ENCODE measurements at places on chromosomes 16 and 17.

DNA sequence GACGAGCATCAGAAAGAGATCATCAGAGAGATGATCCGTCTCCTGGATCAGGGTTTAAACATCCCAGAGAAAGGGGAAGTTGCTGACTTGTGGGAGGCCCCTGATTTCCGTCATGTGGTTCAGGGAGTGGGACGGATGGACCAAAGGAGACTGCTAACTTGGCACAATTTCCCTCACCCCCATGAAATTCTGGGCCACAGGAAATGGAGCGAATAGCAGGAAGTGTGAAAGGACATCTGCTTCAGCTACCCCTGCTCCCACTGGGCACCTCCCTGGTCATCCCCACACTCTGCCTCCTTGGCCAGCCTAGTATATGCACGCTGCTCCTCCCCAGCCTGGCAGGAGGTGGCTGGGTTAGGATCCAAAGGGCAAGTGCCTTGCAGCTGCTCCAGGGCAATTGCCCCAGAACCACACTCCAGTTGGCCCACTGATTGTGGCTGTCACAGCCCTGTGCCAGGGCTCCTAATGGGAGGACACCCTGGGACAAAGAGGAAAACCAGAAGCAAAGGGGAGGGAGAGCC, 1.3 kb downstream of the ARRB2 start:
- no peak for DNase-seq

- no peak for DNase-seq
These were observed 23.0 kb downstream of the KCNJ16 start for GRCh38 chr17:70098030-70098429.

- no peak for DNase-seq
These were observed 699 bp downstream of the FAM222B start for GRCh38 chr17:28841901-28842281.

DNA sequence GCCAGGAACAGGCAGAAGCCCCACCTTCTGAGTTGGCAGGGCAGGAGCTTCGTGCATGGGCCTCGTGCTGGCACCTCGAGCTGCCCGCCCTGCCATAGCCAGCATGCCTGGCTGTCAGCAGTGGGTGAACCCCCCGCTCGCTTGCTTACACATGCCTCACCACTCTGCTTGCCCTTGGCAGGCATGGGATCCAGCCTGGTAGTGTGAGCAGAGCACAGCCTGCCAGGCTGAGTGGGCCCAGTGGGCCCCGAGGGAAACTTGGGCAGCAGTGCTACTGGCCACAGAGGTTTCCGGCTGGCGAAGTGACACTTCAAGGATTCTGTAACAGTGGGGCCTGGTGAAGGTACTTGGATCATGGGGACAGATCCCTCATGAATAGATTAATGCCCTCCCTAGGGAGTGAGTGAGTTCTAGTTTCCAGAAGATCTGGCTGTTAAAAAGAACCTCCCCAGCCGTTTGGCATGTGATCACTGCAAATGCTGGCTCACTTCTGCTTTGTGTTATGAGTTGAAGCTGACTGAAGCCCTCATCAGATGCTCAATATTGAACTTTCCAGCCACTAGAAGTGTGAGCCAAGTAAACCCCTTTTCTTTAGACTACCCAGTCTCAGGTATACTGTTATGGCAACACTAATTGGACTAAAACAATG, 114.7 kb downstream of the BCAS3 start:
- no peak for DNase-seq

GRCh38 chr16:89253548-89254287, 36.2 kb downstream of the ZNF778 start:
- no peak for DNase-seq

GRCh38 chr16:19242987-19243575, 42.5 kb upstream of the CLEC19A start:
- no peak for DNase-seq

GRCh38 chr16:61182391-61182790, 853.8 kb downstream of the CDH8 start:
- DNase-seq: no peak

DNA sequence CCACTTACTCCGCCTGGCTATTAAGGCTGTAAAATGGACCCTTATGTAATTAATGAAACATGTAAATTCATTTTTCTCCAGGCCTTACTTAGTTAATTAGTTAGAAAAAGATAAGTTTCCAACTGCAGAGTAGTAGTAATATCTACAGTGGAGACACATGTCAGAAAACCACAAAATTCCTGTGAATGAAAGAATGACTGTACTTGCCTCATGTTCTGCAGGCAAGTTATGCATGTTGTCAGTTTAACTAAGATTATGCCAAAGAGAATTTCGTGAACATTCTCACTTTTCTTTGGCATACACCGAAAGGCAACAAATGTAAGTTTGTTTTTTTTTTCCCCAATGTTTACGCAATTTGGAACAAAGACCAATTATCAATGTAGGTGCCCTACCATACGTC, 16.8 kb upstream of the CCL1 start:
- no peak for DNase-seq

- DNase-seq: no peak
These were observed 316.3 kb downstream of the CBLN1 start for GRCh38 chr16:48965386-48965785.

- DNase-seq: no peak
These were observed 99.7 kb downstream of the CBLN1 start for GRCh38 chr16:49181791-49182518.

- no peak for DNase-seq
These were observed 154.2 kb upstream of the GSE1 start for GRCh38 chr16:85458968-85459367.

- DNase-seq: no peak
These were observed 8.8 kb downstream of the RUNDC1 start for GRCh38 chr17:42989141-42989540.

GRCh38 chr16:22235839-22236745, 30.0 kb downstream of the EEF2K start:
- no peak for DNase-seq

- DNase-seq: peak; percentile 33
These were observed at the start of gene STAT5A for GRCh38 chr17:42287977-42288802. Gene STAT5A, plus strand, starts transcription at chr17:42288498. Its CDS starts 914 bp downstream, at chr17:42289412.

DNA sequence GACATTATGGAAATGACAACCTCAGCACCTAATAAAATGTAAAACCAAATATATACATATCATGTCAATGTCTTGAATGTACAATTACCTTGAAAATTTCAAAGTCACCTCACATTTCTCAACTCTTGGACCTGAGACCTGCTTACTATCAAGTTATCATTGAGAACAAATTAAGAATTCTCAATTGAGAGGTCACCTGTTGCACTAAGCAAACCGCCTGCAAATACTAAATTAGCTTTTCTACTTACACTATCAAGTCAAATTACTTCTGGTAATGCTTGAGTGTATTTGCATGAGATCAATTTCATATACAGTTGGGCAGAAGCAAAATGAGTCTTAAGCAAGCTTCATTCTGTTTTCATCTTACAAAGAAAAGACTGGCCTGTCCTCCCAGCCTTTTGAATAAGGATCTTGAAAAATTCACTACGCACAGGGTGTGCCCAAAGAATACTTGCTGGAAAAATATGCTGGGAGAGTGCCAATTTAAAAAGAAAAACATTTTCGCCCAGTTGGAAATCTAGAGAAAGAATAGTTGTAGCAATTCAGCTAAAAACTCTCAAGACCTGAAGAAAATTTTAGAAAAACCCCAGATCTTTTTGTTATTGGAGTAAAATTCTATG, 35.7 kb downstream of the KANSL1 start:
- DNase-seq: no peak

All from stimulated activated CD8-positive, alpha-beta memory T cell treated with anti-CD3 and anti-CD28 coated beads, Interleukin-7, amount 100 ng/mL, for 24 hours (primary cell).